ENCODE measurements at places on chromosomes 13 and 19.

DNA sequence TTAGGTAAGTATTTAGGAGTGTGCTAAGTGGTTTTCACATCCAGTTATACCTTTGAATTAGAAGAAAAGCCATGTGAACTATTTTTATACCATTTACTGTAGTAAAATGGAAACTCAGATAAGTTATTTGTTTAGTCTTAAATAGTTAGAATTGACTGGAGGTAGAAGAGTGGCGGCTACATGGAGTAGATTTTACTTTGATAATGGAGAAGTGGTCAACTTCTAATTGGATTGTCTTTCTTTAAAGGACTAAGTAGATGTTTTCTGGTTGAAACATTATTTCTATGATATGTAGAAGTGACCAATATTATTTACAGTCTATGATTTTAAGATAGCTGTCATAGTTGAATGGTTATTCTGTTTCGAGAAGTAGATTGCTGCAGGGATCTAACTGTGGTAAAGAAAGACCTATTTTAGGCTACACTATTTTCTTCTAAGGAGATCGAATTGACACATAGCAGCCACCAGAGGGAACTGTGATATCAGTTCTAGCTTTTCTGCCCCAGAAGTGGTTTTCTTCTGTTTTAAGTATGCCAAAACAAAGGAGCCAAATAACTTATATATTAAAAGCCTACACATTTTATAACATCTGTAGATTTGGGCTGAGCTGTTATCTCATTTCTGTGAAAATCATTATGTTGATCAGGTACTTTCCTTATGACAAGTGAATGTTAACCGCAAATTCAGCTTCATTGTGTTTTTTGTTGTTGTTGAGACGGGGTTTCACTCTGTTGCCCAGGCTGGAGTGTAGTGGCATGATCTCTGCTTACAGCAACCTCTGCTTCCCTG is 26.1 kb downstream of the ZMYM2 start:
- no peak for DNase-seq

DNA sequence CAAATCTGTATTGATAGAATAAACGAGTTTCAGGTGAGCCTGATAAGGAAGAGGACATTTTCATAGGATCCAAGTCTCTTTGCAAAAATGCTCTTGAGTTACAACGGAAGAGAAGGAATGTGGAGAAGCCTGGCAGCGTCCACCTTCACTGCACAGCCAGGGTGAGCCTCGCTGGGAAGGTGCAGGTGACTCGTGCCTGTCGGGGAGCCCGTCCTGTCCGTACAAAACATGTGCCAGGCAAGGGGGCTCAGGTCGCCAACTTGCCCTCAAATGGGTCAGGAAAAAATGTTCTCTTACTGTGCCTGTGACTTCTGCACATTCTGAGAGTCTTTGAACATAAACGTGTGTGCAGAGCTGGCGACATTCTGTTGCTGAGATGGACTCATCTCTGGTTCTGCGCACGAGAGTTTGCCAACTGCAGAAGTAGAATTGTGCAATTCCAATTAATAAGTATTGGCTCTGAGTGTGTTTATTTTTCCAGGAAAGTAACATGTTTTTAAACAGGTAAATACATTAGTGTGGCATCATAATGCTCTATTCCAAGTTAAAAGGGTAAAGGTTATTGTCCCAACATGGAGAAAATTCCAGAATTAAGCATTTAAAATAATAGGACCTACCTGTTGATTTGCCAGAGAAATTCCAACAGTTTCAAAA is 28.6 kb downstream of the NAXD start:
- DNase-seq = no peak

DNA sequence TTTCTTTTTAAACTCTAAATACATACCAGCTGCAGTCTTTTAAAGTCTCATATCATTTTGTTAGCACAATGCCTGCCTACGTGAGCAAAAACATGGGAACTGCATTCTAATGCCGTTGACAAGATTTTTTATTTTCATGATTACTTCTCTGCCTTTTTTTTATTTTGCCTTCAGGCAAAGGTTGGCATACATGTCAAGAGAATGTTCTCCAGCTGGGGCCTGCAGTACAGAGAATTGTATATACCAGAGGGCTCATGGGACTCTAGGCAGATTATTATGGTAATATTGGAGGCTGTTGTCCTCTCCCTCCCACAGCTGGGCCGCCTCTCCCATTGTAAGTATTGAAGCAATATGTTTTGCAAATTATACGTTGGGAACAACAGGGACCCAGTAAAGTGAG is 53.9 kb upstream of the OBI1 start:
- no peak for DNase-seq

- DNase-seq = no peak
These were observed 63.4 kb upstream of the KPNA3 start for GRCh38 chr13:49855930-49856329.

DNA sequence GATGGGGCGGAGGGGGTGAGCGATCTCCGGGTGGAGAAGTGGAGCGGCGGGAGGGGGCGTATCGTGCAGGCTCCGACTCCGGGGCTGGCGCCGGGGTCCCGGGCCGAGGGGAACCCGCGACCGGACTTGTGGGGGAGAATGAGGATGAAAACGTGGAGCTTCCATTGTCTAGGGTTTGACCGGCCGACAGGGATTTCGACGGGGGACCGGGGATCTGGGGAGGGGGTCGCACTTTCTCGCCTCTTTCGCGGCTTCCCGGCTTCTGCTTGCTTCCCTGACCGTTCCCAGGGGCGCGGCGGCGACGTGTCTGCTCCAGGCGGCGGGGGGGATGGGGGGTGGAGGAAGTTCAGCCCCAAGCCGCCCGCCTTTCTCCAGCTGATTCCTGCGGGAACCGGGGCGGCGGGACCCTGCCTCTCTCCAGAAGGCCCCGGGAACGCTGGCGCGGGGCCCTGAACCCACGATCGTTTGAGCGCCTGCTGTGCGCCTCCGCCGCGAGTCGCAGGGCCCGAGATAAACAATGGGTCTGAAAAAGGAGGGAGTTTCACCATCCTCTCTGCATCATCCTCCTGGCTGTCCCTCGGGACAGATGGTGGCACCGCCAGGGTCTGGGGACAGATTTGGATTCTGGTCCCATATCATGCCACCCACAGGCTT is 790 bp downstream of the TPM4 start:
- peak; percentile 25 for DNase-seq

DNA sequence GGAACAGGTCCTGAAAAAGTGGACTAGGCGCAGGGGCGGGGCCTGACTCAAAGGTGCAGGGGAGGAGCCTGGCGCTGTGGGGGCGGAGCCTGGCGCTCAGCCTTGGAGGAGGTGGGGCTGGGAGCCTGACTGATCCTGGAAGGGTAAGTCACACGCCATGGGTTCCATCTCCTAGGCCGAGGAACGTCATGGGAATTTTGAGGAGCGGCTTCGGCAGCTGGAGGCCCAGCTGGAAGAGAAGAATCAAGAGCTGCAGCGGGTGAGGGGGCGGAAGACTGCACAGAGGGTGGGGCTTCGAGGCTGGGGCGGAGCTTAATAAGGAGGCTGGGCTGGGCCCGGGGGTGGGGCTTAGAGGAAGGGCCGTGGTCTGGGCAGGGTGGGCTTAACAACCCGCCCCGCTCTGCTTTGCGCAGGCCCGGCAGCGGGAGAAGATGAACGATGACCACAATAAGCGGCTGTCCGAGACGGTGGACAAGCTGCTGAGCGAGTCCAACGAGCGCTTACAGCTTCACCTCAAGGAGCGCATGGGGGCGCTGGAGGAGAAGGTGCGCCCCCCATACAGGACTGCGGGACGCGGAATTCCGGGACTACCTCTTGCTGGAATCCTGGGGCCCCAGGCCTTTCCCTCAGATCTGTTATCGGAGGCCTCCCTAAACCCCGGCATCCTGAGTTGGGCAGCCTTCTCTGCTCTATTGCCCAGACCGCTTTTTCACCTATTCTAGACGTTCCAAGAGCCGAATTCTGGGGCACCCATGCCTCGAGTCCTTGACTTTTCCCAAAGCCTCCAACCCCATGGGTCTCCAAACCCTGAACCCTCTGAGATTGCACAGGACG is 14.5 kb downstream of the PPFIA3 start:
- DNase-seq = peak; percentile 60

All from stimulated activated CD4-positive, alpha-beta T cell treated with anti-CD3 and anti-CD28 coated beads, Interleukin-4, amount 100 ng/mL, for 1 hour (primary cell).